Eye (tissue), 1 donor: ENCODE measurements at places on chromosomes 4 and X.
A peak's percentile ranks its signal among the peaks of the same experiment; 100 is the strongest.

GRCh38 chrX:69077895-69078455 is 87.3 kb downstream of the PJA1 start:
- DNase-seq: no peak

DNA sequence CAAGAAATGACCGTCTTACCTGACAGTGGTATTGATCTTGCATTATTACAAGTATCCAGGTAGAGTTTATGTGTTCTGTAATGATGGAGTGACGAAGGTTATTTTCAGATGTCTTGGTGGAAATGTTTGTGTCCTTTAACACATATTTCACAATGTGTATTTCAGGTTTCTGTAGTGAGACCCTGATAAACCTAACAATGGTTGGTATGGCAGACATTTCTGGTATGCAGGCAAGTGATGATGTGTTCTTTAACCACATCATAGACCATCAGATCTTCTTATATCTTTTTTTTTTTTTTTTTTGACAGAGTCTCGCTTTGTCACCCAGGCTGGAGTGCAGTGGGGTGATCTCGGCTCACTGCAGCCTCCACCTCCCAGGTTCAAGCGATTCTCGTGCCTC is 14.6 kb upstream of the ATXN3L start:
- no peak for DNase-seq

GRCh38 chr4:37008199-37008598 is 236.3 kb upstream of the NWD2 start:
- DNase-seq: peak; percentile 1

DNA sequence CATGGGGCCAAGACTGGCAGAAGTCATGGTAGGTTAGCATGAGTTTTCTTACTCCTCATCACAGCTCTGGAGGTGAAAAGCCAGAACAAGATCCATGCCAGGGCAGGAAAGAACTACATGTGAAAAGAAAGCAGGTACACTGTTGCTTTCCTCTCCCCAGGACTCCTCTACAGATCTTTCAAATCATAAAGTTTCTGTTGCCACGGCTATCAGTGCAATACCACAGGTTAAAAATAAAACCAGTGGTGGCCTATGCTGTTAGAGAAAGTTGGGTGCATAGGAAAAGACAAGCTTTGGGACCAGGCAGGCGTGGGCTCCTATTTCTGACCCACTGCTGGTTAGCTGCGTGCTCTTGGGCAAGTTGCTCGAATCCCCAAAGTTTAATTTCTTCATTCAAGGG is 81.4 kb downstream of the SH3RF1 start:
- DNase-seq: no peak

DNA sequence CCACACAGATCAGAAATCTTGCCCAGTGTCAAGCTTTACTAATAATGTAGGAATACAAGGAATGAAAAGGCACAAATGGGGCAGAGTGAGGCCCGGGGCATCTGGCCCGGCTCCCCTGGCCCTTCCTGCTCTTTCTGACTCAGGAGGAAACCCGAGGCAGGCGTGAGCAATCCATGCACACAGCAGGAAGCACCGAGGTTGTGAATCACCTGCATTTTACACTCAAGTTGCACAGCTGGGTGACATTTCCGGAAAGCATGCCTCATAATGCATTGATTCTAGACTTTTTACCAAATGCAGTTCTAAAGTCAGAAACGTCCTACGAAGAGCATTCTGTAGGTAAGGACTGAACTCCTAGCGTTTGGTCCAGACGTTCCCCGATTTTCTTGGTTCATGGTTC is 38.9 kb downstream of the PRIMPOL start:
- DNase-seq: no peak
